ENCODE measurements at places on chromosomes 4 and X.

- DNase-seq, result no peak
Measured at GRCh38 chr4:8691151-8691775, 98.7 kb downstream of the CPZ start.

GRCh38 chr4:68272380-68272779 is 26.9 kb upstream of the TMPRSS11B start:
- DNase-seq, result no peak

- no peak for DNase-seq
Measured at GRCh38 chr4:105966051-105966450, 70.8 kb downstream of the NPNT start.

- no peak for DNase-seq
Measured at GRCh38 chr4:77151241-77151640, 5.8 kb upstream of the CCNG2 start.

DNA sequence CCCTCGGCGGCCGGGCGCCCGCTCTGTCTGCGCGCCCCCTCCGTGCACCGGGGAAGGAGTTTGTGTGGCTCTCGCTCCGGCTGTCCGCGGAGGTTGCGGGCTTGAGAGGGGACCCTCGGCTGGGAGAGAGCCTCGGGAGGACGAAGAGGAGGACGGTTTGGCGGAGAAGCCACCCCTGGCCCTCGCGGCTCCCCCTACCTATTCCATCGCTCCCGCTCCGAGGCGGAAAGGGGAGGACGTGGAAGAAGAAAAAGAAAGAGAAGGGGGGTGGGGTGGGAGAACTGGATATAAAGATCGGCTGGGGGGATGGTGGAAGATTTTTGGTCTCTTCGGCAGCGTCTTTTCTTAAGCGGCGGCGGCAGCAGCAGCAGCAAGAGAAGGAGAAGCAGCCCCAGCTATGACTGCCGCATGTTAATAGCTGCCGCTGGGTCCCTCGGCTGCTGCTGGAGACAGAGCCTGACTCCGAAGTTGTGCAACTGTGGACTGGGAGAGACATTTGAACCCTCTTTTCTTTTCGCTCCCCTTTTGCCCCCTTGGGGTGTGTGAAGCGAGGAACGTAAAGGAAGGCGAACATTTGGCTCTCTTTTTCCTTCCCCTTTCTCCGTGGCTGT is 895 bp downstream of the ADGRL3 start:
- DNase-seq, result no peak

GRCh38 chrX:152735860-152736511 is 2.4 kb downstream of the MAGEA12 start:
- no peak for DNase-seq

DNA sequence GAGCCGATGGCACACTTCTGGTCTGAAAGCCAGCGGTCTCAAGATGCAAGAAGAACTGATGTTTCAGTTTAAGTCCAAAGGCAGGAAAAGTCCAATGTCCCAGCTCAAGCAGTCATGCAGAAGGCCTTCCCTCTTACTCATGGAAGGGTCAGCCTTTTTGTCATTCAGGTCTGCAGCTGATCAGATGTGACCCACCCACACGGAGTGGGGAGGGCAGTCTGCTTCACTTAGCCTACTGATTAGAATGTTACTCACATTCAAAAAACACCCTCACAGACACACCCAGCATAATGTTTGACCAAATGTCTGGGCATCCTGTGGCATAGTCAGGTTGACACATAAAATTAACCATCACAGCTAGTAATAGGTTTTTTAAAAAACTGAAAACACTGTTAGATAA is 6.6 kb downstream of the HCCS start:
- DNase-seq, result no peak

GRCh38 chr4:184897895-184898294 is 72.1 kb upstream of the ACSL1 start:
- DNase-seq, result no peak

DNA sequence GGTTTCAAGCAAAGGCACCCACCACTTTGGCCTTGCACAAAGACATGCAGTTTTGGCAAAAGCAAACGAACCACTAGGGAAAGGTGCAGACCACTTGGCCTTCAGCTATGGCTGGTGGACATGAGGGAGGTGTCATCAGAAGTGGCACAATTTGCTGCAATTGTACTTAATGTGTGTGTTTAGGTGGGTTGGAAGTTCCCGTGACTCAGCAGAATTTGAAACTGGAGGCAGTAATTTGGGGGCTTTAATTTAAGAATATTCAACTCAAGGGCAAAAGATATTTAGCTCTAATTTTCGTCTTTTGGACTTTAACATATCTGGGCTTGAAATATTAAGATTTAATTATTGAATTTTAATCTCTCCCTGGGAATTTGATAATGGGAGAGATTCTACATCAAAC is 115.6 kb upstream of the NOCT start:
- no peak for DNase-seq

DNA sequence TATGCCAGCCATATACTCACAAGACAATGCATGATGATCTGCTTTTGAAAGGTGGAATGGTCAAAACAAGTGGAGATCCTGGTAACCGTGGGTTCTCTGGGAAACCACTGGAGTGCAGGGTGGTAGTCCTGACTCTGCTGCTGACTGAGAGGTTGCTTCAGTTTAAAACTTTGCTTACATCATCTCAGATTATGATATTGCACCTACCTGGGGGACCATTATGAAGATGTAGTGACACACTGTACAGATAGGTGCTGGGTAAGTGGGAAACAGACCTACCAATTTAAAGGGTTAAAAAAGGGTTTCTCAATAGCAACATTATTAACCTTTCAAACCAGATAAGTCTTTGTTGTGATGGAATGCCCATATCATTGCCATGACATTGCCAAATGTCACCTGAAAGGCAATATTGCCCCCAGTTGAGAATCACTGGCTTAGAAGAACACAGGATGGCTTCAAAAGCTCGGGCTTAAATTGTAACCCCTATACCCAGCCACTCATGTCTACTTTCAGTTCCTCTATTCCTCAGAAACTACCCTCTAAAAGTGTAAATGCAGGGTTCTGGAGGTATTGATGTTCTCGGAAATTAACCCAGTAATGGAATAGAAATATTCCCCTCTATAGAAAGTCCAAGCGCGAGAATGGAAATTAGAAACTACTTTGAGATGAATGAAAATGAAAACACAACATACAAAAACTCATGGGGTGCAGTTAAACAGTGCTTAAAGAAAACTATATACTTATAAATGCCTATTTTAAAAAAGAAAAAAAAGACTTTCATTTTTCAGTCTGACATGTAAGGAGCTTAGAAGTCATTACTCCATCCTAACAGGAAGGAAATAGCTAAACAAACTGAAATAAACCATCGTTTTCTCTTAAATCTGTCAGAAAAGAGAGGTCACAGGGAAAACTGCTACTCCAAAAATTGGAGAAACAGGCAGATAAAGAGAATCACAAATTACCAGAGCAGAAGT is 65.8 kb downstream of the ARHGEF6 start:
- DNase-seq, result no peak

DNA sequence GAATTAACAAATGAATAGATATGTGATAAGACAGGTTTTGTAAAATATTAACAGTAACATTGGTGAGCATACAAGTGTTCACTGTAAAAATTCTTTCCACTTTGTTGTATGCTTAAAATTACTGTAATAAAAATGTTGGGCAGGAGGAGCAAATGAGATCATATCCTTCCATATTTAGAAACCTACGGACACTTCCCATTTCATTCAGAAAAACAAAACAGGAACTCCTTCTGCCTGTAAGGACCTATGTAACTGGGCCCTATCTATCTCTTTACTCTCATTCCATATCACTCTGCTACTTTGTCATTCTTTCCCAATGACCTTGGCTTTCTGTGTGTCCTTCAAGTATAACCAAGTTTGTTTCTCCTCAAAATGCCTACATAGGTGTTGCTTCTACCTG is 53.7 kb upstream of the SLC39A8 start:
- no peak for DNase-seq

GRCh38 chrX:10087391-10087790 is 69.4 kb upstream of the CLCN4 start:
- DNase-seq, result no peak

DNA sequence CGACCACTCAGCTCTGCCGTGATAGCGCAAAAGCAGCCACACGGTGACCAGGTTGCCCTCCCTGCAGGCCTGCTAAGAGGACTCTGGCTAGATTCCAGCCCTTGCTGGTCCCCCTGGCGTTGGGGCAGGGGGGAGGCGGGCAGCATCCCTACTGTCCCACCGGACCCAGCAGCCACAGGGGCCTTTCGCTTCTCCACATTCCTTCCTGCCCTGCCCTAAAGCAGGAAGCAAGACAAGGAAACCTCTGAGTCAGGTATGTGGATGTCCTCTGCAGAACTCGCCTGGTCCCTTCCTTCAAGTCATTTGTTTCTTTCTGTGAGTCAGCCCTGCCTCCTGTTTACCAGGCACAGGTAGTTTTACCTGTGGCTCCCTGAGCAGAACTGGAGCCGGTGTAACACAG is 60.2 kb upstream of the CLDN34 start:
- DNase-seq, result no peak

DNA sequence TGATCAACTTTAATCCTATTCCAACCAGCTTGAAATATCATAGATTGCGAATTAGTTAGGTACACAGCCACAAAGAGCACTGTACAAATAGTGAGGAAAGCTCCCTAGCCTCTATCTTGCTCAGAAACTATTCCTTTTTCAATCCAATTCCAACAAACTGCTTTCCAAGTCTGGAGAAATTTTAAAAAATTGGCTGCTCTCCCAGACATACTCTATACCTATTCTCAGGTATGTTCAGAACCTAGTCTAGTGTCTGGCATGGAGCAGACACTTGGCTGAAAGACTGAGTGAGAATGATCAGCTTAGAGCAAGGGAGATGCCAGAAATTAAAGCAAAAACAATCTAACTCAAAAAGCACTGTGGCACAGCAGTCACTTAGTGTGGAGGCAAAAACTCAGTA is 105.9 kb downstream of the SLC10A7 start:
- DNase-seq, result no peak
